ENCODE measurements at places on chromosomes 4 and X.

DNA sequence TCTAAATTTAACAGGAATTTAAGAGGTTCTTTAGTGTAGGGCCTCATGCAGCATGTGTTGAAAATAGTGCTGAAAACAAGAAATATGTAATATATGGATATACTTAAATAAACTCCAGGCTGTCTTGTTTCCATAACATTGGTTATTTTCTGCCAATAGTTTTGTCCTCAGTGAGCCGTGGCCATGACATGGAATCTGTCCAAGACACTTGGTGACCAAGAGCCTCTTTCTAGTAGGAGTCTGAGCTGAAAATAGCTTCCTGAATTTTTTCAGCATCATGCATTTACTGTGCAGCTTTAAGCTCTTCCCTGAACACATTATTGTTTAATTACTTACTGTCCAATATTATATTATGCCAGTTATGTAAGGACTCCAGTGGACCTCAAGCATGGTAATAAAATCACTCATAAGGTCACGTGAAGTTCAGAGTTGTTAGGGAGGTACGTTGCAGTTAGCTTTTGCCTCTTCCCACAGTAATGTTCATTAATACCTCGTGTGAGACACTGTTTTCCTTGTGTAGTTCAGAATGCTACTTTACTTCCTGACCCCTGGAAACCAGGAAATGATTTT is 488.2 kb downstream of the GRID2 start:
- DNase-seq, result no peak

- no peak for DNase-seq
These were observed 456.5 kb upstream of the NDST3 start for GRCh38 chr4:117577686-117578311.

DNA sequence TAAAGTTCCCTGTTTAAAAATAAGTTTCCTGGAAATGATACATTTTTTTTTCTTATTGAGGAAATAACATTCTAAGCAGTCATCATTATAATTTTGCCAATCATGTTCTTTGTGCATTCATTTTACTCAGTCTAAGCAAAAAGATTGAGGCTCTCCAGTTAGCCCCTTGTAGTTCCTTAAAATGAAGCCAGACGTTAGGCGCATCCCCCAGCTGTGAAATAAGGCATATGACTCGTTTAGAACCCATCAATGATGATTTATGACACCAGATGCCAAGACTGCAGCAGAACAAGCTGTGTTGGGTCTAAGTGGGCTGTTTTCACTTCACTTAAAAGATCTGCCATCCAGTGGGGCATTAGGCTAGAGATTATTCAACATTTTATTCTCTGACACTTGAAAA is 17.0 kb downstream of the PDGFC start:
- no peak for DNase-seq

GRCh38 chr4:106268786-106269185 is 47.2 kb downstream of the TBCK start:
- DNase-seq, result peak; percentile 30
